Panc1 (cell line): ENCODE measurements at places on chromosomes 3 and 15. TPM values are rescaled to one million over a fixed set of nuclear protein-coding genes. Genes with fewer than 3 reads are reported as not detected.

DNA sequence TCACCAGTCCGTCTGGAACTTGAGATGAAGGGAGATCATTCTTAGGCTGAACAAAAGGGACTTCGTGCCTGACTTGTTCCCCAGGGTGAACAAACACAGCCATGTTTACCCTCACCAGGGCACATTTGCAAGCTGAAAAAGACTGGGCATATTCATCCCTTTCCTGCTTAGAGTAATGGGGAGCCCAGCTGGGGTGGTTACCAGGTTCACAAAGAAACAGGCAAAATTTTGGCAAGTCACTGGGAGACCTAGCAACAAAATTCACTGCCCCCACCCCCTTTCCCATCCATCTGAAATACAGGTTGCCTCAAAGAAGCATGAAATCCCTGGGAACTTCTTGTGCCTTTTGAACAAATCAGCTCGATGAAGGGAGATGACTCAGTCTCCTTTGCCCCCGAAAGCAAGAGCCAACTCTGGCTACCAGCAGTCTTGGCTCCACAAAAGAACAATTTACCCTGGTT lies 775.0 kb downstream of the SQOR start:
- no peaks in the 10 kb centered on the region for H3K36me3 ChIP-seq
- no peak for DNase-seq
- no peaks in the 10 kb centered on the region for H3K27me3 ChIP-seq
- H3K4me3 ChIP-seq, result no peak overlapping the region
- no peaks in the 10 kb centered on the region for H3K4me1 ChIP-seq

DNA sequence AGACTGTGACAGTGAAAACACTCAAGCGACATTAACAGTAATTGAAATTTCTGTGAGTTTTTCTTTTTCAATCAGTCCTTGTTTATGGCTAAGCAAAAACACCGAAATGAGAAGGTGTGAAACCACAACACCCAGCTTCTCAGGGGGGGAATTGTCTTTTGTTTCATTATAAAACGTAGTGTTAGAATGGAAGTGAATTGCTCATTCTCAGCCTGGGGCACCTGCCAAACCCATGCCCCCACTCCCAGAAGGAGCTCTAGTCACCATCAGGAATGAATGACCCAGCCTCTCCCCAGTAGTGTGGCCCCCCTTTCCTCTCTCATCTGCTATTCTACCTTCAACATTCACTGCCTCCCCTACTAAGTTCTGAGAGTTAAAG lies 185.8 kb upstream of the CFAP20DC start:
- no peak overlapping the region for H3K27ac ChIP-seq
- no peak for DNase-seq
- H3K4me3 ChIP-seq, result no peak overlapping the region

The PLOD2 gene
- 158 TPM for total RNA-seq

- H3K4me1 ChIP-seq, result no peaks in the 10 kb centered on the region
- no peak overlapping the region for H3K27ac ChIP-seq
- no peaks in the 10 kb centered on the region for H3K36me3 ChIP-seq
- no peak for DNase-seq
These were observed 63.6 kb downstream of the MOBP start for GRCh38 chr3:39531066-39531465.

The CCDC191 gene
- total RNA-seq, result 5.6 TPM

DNA sequence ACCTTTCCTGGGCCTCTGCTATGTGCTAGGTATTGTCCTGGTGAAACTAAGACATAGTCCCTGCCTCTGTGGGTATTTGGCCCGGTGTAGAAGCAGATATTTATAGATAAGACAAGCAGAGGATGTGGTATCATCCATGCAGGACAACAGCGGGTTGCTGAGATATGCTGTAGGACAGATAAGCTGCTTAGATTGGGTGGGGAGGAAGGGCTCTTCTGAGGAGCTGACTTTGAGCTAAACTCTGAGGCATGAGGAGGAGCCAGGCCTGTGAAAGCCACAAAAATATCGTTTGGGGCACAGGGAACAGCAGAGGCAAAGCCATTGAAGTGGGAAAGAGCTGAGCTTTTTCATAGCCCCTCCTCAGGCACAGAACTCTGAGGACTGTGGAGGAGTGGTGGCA lies 492.5 kb upstream of the CFAP20DC start:
- no peak overlapping the region for H3K4me3 ChIP-seq
- H3K27me3 ChIP-seq, result no peaks in the 10 kb centered on the region
- H3K27ac ChIP-seq, result no peak overlapping the region
- no peak for DNase-seq
- no peaks in the 10 kb centered on the region for H3K4me1 ChIP-seq

The PFN2 gene
- total RNA-seq, result 220 TPM

DNA sequence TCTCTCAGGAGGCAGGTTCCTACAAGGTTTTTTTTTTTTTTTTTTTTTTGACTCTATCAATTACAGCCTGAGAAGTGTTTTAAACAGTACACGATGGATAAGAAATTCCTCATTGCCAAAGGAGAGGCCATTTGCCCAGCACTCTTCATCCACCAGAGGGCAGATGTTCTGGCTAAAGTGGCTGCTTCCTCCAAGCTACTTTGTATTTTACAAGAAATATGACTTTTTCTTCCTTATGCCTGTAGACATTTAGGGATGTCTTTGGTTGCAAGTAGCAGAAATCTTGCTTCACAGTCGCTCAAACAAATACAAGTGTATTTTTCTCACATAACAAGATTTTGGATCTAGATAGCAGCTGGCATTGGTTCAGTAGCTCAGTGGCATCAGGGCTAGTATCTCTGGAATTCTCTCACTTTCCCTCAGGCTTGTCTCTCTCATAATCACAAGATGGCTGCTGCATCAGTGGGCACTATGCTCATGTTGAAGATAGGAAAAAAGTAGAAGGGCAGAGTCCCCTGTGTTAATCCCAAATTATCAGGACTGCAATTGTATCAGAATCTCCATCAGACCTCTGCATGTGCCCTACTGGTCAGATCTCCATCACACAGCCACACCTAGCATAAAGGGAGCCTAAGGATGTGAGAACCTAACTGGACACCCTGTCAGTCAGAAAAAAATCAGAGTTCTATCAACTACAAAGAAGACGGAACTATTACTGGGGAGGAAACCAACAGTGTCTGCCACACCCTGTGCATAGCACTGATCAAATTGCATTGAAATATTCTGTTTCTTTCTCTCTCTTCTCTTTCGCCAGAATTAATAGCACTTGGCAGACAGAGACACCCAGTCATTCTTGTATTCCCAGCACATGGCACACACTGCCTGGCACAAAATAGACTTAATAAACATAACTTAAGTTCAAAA lies 138.9 kb upstream of the COL8A1 start:
- no peak overlapping the region for H3K27ac ChIP-seq
- no peaks in the 10 kb centered on the region for H3K4me1 ChIP-seq
- no peaks in the 10 kb centered on the region for H3K27me3 ChIP-seq
- no peaks in the 10 kb centered on the region for H3K36me3 ChIP-seq
- DNase-seq, result peak; percentile 28
- H3K4me3 ChIP-seq, result no peak overlapping the region

GRCh38 chr15:68614286-68615035 lies 35.7 kb downstream of the CORO2B start:
- no peak for DNase-seq
- H3K27ac ChIP-seq, result no peak overlapping the region
- H3K36me3 ChIP-seq, result no peaks in the 10 kb centered on the region
- H3K27me3 ChIP-seq, result peaks cover 3% of the 10 kb centered on the region; the same call in 1 of the 2 replicates
- H3K4me3 ChIP-seq, result no peak overlapping the region

The CCDC9B gene
- 55.9 TPM for total RNA-seq
